ENCODE measurements at places on chromosomes 16 and 17.

GRCh38 chr16:85281181-85281580 is 168.9 kb upstream of the CIBAR2 start:
- no peak for DNase-seq

DNA sequence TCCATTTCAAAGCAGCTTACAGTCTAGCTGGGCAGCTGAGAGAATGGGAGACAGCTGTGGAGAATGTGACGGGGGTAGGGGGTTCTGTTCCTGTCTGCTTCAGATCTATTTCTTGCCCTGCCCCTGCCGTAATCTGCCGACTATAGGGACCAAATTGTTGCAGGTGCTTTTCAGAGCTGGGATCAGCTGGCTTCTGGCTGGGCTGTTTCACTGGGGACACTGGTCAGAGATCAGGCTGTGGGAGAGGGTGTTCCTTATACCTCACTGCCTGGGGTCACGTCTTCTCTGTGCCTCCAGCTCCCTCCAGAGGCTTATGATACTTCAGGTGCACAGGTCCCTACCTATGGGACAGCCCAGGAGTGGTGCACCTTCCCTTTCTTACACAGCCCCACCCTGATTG is 514.9 kb upstream of the GOT2 start:
- no peak for DNase-seq

GRCh38 chr17:51651513-51652298 is 391.4 kb downstream of the UTP18 start:
- DNase-seq = no peak

- DNase-seq = no peak
Observed at GRCh38 chr17:1977583-1978395, 47.3 kb downstream of the RTN4RL1 start.

GRCh38 chr17:82930924-82931698 is 91.3 kb upstream of the ZNF750 start:
- no peak for DNase-seq

- DNase-seq = no peak
Observed at GRCh38 chr17:41528959-41529353, 848 bp upstream of the KRT19 start.

GRCh38 chr17:31274252-31274651 is 22.8 kb downstream of the OMG start:
- peak; percentile 11 for DNase-seq

Measured in hindlimb muscle (tissue), 1 donor.